ENCODE measurements at places on chromosomes 6 and 20.

GRCh38 chr6:169788809-169789145 lies 37.4 kb downstream of the ERMARD start:
- DNase-seq = no peak

DNA sequence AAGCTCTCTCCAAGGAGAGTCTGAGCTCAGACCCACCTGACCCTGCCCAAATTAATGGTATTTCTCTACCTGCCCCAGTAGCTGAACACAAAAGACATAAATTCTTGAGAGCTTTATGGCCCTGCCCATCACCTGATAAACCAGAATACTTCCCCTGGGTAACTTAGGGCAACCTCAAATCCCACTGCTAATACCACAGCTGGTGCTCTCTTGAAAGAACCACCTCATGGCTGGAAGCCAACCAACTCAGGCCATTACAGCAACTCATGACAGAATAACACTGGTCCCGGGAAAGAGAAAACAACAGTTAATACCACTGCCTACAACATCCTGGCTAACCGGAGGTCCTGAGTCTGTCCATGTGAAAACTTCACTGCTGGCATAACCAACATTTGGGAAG lies 328.6 kb downstream of the NKAIN2 start:
- no peak for DNase-seq

DNA sequence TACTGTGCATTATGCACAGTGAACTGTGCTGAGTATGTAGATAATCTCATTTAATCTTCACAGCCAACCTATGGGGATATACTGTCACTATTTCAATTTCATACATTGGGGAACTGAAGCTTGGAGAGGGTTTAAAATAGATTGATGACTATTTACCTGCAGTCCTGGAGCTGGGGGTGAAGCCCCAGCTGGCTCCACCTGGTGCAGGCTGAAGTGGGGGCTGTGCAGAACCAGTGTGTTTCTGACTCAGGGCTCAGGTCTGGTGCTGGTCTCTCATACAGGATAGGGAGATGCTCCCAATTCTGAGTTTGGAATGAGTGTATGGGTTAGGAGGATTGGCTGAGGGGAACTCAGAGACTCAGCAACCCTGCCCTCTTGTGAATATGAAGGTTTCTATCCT lies 176.1 kb upstream of the CEP162 start:
- no peak for DNase-seq

DNA sequence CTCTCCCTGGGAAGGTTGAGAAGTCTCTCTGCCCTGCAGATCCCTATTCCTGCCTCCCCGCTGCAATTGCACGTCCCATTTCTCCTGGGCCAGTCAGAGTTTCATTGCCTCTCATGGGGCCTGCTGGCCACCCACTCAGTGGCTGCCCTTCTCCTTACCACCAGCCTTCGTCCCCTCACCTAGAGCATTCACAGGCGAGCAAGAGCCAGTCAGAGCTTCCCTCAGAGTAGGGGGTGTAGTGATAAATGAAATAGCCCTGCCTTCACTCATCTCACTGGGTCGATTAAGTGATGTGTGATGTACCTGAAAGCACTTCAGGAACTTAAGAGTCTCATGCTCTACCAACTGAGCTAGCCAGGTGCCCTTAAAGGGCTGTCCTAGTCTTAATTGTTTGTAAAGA lies 52.0 kb upstream of the FANCE start:
- DNase-seq = no peak
